ENCODE measurements at places on chromosomes 12 and 14. TPM values are rescaled to one million over a fixed set of nuclear protein-coding genes. Genes with fewer than 3 reads are reported as not detected.

PIWIL1 gene
- total RNA-seq: not detected

OVCH1 gene
- total RNA-seq: under 0.01 TPM

SERPINA6 gene
- not detected for total RNA-seq

IAPP gene
- not detected for total RNA-seq

TAOK3 gene
- total RNA-seq: 45.4 TPM

INHBC gene
- total RNA-seq: not detected
